ENCODE measurements at places on chromosomes 6 and 20. TPM values are rescaled to one million over a fixed set of nuclear protein-coding genes. Genes with fewer than 3 reads are reported as not detected.

The ARFGEF3 gene
- 5.2 TPM for polyA plus RNA-seq

The SLC17A1 gene
- not detected for polyA plus RNA-seq

The SLC44A4 gene
- polyA plus RNA-seq: 78.1 TPM

The ZNF165 gene
- polyA plus RNA-seq: 3.0 TPM

The YTHDF1 gene
- 22.5 TPM for polyA plus RNA-seq

The LINC00237 gene
- not detected for polyA plus RNA-seq

The ENPP5 gene
- polyA plus RNA-seq: 1.7 TPM

Data from sigmoid colon (tissue), 7 donors.